ENCODE measurements at places on chromosomes 5 and 9.

DNA sequence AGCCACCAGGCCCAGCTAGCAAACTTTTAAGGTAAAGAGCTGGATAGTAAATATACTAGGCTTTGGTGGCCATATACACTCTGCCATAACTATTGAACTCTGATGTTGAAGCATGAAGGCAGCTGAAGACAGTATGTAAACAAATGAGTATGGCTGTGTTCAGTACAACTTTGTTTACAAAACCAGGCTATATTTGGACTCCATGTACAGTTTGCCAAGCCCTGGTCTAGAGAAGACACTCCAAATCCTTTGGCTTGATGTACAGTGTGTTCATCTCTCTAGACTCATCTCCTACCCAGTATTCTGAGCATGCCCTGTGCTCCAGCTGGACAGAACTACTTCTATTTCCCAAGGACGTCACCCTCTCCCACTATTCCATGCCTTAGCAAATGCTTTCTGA lies 54.3 kb upstream of the MEGF10 start:
- DNase-seq, result no peak

GRCh38 chr5:91158011-91158410 lies 225.1 kb downstream of the ARRDC3 start:
- DNase-seq, result no peak

DNA sequence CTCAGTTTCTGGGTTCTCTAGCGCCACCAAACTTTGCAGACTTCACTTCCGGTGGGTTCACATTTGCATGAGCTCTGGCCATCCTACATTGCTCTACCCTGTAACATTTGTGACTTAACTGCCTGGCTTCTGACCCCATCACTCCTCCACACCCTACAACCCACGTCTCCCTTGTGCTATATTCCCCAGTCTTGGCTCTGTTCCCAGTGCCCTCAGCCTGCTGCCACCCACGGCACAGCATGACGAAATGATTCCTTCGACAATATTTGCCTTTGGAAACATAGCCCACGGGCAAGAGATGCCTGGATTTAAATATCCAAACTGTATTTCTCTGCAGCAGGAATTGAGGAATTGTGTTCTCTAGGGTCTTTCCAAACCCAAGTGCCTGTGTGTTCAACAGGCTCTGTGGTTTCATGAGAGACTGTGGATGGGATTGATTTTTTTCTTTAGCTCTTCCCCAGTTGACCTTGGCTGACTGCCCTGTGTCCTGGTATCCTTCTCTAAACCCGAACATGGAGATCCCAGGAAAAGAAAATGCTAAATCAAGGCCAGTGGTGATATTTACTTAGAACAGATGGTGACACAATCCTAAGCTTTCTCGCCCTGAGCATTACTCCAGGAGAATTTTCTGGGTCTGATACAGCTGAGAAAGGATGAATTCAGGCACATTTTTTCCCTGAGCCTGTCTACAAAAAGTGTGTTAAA lies 44.4 kb upstream of the GRIA1 start:
- DNase-seq, result no peak

DNA sequence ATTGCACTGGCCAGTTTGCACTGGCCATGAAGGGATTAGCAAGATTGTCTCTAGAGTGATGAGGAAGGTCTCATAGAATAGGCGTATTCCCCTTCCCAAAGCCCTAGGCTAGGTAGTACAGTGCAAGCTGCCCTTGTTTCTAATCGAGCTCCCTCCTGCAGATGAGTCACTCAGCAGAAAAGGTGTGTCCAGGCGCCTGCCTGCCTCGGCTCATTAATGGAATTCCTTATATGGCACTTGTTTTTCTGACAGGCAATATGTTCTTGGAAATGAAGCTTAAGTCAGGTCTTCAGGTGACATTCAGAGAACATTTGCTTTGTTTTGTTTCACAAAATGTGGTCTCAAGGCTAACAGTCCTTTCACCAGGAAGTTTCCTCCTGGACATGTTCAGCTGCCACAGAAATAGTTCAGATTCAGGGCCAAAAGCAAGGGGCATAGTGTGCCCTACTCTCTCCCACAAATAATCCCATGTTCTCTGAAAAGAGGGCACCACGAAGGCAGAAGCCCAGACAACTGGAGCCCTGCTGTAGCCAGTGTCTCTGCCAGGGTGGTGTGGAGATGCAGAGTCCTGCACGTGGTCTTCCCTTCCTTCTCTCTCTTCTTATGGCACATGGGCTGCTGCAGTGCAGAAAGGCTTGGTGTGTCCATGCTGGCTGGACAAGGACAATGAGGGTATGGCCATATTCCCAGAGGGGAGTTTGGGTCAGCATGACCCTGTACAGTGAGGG lies 281.1 kb upstream of the MAP3K1 start:
- no peak for DNase-seq

DNA sequence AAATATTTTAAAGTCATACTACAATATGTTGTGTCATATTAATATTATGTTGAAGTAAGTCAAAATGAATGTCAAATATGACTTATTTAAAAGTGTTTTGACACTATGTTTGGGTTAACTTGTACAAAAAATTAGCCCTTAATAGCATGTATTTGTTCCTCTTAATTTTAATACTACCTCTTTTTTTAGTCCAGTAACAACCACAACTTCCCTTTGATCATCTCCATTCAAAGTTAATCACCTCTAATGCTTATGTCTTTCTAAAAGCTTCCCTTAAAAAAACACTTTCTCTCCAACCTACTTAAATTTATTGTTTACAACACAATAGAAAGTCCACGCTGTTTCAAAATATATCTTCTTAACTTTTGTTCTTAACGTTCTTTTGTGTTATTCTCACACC lies 9.6 kb downstream of the SLCO4C1 start:
- no peak for DNase-seq

DNA sequence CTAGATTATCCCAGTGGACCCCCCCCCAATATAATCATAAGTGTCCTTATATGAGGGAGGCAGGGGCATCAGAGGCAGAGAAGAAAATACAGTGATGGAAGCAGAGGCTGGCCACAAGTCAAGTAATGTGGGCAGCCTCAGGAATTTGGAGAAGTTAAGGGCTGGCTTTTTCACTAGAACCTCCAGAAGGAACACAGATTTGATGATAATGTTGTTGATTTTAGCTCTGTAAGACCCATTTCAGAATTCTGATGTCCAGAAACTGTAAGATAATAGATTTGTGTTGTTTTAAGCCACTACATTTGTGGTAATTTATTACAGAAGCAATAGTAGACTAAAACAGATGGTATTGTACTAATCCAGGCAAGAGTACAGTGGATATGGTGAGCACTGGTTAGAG lies 36.3 kb upstream of the LRRTM2 start:
- DNase-seq, result no peak

DNA sequence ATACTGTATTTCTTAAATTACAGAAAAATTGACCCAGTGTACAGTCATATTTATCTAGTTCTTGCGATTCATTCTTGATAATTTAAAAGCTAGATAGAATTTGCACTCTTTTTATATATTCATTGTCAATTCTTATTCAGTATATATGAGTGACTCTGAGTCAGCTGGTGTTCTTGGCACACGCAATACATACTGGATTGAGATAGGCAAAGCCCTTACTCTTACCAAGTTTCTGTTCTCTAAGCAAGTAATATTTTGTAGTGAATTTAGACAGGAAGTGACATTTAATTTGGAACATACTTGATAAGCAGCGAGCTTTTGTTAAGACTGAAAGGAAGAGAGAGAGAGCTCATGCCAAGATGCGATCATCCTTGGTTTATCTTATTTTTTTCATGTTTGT lies 57.7 kb downstream of the GPBP1 start:
- no peak for DNase-seq

- DNase-seq, result no peak
These were observed 69.2 kb downstream of the SYK start for GRCh38 chr9:90870621-90871326.
